ENCODE measurements at places on chromosomes 13 and 19.

- no peak for DNase-seq
Observed at GRCh38 chr13:82436099-82436585, 1446.1 kb downstream of the SLITRK1 start.

DNA sequence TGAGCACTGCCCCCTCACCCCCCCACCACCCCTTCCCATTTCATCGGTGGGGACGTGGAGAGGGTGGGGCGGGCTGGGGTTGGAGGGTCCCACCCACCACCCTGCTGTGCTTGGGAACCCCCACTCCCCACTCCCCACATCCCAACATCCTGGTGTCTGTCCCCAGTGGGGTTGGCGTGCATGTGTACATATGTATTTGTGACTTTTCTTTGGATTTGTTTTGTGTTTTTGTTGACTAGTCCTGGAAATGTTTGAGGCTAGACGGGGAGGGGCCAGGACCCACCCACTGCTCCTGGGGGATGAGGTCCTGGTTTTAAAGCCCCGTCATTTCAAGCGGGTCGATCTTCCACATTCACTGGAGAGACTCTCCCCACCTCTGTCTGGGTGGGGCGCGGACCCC lies 3.0 kb upstream of the TEKTIP1 start:
- DNase-seq: no peak

DNA sequence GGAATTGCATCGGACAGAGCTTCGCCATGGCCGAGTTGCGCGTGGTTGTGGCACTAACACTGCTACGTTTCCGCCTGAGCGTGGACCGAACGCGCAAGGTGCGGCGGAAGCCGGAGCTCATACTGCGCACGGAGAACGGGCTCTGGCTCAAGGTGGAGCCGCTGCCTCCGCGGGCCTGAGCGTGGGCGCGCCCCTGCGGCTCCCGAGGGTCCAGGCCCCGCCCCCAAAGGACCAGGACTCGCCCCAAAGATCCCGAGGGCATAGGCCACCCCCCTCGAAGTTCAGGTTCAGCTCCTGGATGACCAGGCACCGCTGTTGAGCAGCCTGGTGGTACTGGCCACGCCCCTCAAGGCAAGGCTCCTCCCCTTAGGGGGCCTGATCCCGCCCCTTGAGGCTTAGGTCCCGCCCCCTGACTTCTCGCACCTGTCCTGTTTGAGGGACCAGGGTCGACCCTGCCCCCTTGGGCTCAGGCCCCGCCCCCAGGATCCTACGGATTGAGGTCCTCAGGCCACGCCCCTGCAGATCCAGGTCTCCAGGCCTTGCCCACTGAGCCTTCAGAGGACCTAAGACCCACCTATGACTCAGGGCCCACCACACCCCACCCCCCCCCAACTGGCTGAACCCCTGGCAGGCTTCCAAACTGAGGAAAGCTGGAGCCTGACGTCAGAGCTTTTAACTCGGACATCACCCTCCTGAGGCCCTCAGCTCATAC lies 43.1 kb downstream of the CYP4F22 start:
- no peak for DNase-seq

- no peak for DNase-seq
Observed at GRCh38 chr13:31556376-31556775, 182.9 kb upstream of the RXFP2 start.

GRCh38 chr13:25649001-25649633 lies 277.3 kb downstream of the ATP8A2 start:
- DNase-seq: no peak

- DNase-seq: no peak
Observed at GRCh38 chr13:39985071-39985470, 329.6 kb downstream of the COG6 start.

- no peak for DNase-seq
Observed at GRCh38 chr13:102779436-102780159, 6.0 kb upstream of the TEX30 start.

GRCh38 chr19:19050731-19051130 lies 13.1 kb upstream of the SLC25A42 start:
- DNase-seq: no peak

DNA sequence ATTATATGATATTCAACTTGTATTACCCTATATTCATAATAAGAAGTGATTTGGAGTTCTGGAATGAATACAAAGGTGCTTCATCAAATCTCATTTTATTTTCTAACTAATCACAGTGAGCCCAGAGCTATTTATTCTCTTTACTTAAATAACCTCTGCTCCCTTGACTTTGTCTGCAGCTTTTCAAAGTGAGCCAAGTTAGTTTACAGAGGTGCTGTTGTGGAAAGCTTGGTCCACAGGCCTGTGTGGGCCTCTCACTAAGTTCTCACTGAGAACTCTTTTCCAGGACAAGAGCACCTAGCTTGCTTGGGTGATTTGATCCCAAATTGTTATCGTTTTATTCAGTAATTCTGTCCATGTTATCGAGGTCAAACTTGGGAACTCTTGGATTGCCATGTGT lies 319.3 kb downstream of the RFC3 start:
- DNase-seq: no peak

GRCh38 chr19:4371247-4372164 lies 28.1 kb downstream of the MPND start:
- no peak for DNase-seq

- DNase-seq: no peak
Observed at GRCh38 chr19:29445246-29445645, 80.5 kb upstream of the VSTM2B start.

- no peak for DNase-seq
Observed at GRCh38 chr13:88153353-88153752, 482.2 kb downstream of the SLITRK5 start.

GRCh38 chr13:46317120-46317519 lies 69.9 kb downstream of the RUBCNL start:
- DNase-seq: no peak

GRCh38 chr13:73194310-73194709 lies 135.5 kb downstream of the KLF5 start:
- no peak for DNase-seq

- DNase-seq: no peak
Observed at GRCh38 chr13:99282264-99283231, 24.4 kb upstream of the GPR18 start.

- no peak for DNase-seq
Observed at GRCh38 chr13:112968910-112969691, at the start of gene MCF2L. TSS of gene MCF2L (plus strand) at chr13:112969214. CDS start at chr13:112969380, 166 bp downstream.

DNA sequence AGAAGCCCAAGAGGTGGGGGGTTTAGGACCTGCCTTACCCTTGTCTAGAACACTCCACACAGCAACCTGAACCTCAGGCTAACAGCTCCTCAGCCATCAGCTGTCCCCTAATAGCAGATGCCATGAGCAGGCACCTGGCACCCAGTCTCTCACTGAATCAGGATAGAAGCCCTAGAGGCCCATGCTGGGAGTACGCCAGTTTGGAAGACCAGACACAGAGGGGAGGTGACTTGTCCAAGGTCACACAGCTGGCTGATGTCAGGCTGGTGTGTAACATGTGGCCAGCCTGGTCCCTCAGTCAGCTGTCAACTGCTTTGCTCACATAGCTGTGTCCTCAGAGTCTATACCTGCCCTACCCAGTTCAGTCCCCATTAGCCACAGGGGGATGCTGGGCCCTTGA lies 12.8 kb upstream of the SAMD1 start:
- no peak for DNase-seq

DNA sequence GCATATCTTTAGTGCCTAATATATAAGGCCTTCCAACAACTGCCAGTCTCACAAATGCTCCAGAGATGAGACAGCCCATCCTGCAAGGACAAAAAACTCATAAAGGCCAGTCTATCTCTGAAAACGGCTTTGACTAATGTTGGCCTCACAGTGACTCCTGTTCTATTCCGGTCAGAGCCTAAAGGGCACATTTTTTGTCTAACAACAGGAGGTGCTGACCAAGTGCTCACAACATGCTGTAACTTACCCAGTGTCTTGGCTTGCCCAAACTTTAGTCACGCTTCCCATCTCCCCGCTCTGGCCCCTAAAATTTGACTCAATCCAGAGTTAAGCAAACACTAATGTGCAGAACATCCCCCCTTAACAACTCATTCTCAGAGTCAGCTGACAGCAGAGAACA lies 1411.2 kb upstream of the MIR17HG start:
- no peak for DNase-seq

DNA sequence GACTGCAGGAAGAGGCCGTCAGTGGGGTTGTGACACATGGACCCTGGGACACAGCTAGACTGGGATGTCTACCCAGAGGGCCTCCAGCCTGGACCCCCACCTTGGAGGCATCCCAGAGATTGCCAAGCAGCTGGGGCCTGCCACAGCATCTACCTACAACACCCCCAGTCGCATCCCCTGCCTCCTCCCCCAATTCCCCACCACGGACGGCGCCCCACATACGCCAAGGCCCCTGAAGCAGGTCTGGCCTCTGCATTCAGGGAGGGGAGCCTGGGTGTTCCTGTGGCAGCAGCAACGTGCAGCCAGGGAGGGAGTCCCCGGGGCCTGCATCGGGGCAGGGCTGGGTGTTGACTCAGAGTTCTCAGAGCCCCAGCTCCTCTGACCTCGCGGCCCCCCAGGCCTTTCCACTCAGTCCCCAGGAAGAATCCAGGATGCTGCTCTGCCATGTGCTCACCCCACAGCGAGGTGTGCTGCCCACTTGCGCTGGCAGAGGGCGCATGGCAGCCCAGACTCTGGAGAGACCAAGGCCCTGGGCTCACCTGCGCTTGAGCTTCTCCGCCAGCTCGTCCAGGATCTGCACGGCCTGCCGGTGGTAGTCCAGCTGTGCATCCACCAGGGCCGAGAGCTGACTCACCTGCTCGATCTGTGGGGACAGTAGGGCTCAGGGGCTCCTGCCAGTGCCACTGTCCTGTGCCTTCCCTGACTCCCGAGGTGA lies 19.6 kb downstream of the MPND start:
- no peak for DNase-seq

DNA sequence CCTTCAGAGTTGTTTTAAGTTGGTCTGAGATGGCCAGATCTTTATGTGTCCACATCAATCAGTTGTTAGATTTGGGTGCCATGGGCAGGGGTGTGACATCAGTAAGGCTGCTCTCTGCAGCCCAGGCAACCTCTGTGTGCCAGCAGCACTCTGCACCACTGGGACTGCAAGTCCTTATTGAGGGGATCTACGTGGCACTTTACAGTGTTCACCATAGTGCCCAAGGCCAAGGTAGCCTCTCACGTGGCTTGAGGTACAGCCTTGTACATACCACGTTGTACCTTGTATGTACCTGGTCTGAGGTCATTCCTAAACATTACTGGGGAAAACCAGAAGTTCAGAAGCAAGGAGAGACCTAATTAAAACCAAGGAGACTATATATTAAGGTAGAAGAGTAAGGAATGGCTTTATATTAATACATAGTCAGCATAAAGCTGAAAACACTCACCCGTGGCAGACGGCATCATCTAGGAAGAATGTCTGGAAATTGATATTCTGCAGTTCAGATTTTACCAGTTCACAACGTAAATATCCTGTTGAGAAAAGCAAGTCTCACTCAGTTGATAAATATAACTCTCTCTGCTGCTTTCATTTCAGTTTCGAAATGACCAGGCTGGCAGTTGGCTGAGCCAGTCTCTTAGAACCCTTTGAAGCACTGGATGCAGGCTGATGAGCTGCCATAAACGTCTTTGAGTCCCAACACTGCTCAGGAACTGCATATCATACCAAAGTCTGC lies 128.8 kb downstream of the ZDHHC20 start:
- no peak for DNase-seq

GRCh38 chr19:29420065-29420464 lies 105.7 kb upstream of the VSTM2B start:
- DNase-seq: no peak

- DNase-seq: no peak
Observed at GRCh38 chr13:32840989-32841713, 175.1 kb upstream of the KL start.

GRCh38 chr19:10408511-10409283 lies 5.4 kb upstream of the CDC37 start:
- no peak for DNase-seq

GRCh38 chr19:19131989-19132388 lies 6.3 kb downstream of the TMEM161A start:
- no peak for DNase-seq

DNA sequence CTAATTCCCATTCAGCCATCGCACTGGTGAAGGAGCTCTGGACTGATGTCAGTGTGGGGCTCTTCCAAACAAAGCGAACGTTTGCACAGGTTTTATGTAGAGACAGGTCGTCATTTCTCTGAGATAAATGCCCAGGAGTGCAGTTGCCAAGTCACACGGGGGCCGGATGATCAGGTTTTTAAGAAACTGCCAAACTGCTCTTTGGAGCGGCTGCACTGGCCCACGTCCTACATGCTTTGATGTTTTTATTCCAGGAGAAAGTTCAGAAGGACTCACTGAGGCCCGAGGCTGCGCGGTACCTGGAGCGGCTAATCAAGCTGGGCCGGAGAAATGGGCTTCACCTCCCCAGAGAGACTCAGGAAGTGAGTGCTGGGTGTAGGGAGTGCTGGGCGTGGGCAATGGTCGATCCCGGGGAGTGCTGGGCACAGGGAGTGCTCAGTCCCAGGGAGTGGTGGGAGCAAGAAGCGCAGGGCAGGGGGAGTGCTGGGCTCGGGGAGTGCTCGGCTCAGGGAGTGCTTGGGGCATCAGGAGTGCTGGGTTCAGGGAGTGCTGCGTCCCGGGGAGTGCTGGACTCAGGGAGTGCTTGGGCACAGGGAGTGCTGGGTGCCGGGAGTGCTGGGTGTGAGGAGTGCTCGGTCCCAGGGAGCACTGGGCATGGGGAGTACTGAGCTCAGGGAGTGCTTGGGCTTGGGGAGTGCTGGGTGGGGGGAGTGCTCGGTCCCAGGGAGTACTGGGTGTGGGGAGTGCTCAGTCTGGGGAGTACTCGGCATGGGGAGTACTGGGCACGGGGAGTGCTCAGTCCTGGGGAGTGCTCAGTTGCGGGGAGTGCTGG lies 10.7 kb downstream of the THOP1 start:
- no peak for DNase-seq

GRCh38 chr13:93169980-93170379 lies 56.6 kb upstream of the GPC6 start:
- DNase-seq: peak; percentile 95

DNA sequence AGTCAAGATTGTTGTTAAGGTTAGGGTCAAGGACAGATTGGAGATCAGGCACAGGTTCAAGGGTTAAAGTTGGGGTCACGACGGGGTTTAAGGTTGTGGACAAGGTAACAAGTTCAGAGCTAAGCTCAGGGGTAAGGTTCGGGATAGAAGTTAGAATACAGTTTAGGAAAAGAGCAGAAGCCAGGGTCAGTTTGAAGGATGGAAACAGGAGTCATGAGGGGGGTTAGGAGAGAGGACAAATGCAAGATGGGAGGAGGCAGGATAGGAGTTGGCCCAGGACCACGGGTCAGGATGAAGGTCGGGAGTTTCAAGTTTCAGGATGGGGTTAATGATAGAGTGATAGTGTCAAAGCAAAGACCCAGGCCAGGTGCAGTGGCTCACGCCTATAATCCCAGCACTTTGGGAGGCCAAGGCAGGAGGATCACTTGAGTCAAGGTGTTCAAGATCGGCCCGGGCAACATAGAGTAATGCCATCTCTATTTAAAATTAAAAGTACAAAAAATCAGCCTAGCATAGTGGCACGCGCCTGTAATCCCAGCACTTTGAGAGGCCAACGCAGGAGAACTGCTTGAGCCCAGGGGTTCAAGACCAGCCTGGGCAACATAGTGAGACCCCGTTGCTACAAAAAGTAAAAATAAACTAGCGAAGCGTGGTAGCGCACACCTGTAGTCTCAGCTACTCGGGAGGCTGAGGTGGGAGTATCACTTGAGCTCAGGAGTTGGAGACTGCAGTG lies 7.7 kb downstream of the NPHS1 start:
- no peak for DNase-seq

- no peak for DNase-seq
Observed at GRCh38 chr13:92346046-92346445, 880.6 kb upstream of the GPC6 start.

Measured in epithelial cell of proximal tubule (primary cell).